NCI-H1417 (cell line): ENCODE measurements at places on chromosomes 3 and 15.

DNA sequence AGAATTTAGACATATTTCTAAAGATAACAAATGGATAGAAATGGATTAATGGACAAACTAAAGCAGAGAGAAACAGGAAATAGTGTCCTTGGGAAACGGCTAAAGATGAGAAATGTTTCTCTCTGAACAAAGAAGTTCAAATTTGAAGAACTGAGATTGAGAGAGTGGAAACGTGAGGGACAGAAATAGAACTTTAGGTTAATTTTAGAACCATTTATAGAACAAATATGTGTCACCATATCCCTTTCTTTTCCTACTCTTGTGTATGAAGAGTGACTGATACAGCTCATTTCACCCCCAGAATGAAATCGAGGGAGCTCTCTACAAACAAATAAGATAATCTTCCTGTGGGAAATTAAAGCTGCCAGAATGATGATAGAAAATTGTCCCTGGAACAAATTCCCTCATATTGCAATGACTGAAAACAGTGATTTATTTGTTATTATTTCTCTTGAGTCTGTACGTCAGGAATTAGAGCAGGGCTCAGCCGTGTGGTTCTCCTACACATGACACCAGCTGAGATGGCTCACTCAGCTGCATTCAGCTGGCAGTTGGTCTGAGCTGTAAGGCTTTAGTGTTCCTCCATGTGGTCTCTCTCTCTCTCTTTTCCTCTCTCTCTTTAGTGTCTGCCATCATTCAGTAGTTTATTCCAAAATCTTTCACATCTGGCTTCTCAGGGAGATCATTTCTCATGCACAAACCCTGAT lies 46.6 kb upstream of the ARPP21 start:
- DNase-seq, result no peak

GRCh38 chr15:35490511-35490910 lies 55.5 kb downstream of the DPH6 start:
- no peak for DNase-seq

DNA sequence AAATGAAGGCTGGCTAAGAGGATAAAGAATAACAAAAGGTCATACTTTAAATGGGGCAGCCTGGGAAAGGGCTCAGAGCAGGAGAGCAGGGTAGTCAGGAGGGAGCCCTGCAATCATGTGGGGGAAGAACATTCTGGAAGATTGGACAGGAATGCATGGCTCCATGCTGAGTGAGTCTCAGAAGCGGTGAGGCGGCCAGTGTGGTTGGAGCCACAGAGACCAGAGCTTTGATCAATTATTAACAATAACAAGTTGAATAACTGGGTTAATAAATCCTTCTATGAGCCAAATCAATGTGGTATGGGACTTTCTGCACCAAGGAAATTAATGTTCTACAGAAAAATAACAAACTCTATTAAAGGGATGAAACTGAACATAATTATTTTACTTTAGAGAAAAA lies 57.9 kb upstream of the DCUN1D1 start:
- DNase-seq, result no peak

- DNase-seq, result no peak
Measured at GRCh38 chr3:121870717-121871116, 23.5 kb upstream of the SLC15A2 start.

DNA sequence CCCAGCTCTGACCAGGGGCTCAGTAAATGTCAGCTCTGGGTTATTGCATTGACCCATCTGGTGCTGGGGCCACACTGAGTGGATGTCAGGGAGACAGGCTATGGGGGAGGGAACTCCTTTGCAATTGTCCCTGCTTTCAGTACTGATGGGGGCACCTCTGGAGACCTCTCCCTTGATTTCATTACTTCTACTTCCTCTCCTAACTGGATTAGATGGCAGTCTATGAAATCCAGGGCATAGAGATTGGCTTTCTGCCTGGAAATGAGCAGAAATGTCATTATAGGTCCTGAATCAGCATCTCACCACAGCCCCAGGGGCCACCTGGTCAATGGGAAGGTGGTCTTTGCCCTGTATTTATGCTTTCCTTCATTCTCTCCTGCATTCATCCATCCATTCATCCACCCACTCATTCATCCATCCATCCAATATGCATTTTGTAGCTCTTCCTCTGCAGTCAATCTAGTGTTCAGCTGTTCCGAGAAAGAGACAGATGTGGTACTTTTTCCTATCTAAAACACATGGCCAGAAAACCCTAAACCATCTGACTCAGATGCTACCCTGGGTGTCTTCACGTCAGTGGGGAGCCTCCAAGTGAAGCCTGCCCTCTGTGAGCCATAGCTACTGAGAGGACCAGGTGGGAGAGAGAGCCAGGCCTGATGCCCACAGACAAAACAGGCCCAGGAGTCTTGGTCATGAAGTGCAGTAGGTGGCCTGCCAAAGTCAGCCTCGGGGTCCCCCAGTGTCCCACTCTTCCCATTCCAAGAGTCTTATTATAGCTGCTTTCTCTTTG lies 57.1 kb downstream of the CCDC33 start:
- no peak for DNase-seq

DNA sequence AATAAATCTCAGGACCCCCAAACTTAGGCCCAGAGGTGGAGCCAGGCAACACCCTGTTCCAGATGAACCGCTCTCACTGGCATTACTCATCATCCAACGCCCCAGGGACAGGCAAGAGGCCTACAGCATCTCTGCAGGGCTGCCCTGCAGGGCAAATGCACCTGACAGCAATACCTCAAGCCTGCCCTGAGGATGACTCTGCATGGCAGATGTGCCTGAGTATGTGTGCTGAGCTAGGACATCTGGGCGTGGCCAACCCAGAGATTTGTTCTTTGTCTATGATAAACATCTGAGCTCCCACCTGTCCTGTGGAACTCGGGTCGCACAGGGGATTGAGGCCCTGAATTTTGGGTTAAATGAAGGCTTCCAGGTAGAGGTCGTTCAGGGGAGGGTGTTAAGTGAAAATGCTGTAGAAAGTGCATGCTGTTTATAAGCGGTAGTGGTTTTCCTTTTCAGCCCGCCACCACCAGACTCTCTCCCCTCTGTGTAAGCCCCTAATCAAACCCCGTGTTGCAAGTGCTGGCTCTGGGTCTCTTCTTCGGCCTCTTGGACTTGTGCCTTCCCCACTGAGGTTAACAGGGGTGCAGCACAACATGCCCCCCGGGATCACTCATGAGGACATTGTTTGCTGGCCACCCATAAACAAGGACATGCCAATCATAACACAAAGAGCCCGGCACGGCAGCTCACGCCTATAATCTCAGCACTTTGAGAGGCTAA lies 92.3 kb downstream of the ATP10A start:
- no peak for DNase-seq

- DNase-seq, result no peak
Measured at GRCh38 chr15:41575282-41575681, 16.3 kb downstream of the TYRO3 start.

GRCh38 chr3:54999159-54999558 lies 71.3 kb upstream of the LRTM1 start:
- DNase-seq, result no peak
